ENCODE measurements at places on chromosomes 2 and 18.

DNA sequence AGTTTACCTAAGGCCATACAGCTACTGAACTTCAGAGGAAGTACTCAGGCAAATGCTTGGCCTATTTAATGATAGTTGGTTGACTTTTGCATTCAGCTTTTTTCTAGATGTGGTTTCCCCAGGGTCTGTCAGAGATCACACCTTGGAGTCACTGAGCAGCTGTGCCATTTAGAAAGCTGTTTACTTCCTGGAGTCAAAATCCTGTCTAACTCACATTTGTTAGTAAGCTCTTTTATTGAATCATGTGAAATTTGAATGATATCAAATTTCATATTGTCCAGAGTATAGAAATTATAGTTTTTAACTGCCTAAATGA is 7.6 kb upstream of the TRIB2 start:
- no peak for DNase-seq

GRCh38 chr18:49658823-49659404 is 97.1 kb downstream of the LIPG start:
- no peak for DNase-seq

- no peak for DNase-seq
Observed at GRCh38 chr18:2540575-2540974, 30.7 kb downstream of the METTL4 start.

GRCh38 chr2:222024932-222025880 is 273.6 kb downstream of the PAX3 start:
- peak; percentile 48 for DNase-seq

- DNase-seq: no peak
Observed at GRCh38 chr2:72077702-72078169, 69.9 kb downstream of the CYP26B1 start.

DNA sequence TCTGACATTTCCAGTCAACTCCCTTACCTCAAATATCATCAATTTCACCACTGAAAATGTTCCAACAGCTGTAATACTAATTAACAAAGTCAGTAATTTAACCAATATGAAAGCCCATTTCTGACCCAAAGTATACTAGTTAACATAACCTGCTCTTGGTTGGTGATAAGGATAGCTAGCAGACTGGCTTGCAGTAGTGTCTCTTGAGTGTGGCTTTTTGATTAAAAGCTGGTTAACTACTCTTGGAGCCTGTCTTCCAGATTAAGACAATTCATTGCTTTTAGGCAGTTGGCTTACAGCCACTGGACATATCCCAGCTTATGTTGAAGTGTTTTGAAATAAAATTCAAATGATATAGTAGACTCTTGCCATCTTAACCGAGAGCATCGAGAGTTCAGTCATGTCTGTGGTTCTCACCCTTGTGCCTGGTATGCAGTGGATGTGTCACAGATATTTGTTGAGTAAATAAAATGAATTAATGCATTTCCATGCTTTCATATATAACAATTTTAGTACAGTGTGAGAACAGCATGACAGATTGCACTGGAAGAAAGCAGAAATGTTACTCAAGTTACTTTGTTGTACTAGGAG is 158.1 kb downstream of the TANC1 start:
- DNase-seq: peak; percentile 98

GRCh38 chr18:59921384-59921891 is 21.6 kb downstream of the PMAIP1 start:
- DNase-seq: peak; percentile 77

DNA sequence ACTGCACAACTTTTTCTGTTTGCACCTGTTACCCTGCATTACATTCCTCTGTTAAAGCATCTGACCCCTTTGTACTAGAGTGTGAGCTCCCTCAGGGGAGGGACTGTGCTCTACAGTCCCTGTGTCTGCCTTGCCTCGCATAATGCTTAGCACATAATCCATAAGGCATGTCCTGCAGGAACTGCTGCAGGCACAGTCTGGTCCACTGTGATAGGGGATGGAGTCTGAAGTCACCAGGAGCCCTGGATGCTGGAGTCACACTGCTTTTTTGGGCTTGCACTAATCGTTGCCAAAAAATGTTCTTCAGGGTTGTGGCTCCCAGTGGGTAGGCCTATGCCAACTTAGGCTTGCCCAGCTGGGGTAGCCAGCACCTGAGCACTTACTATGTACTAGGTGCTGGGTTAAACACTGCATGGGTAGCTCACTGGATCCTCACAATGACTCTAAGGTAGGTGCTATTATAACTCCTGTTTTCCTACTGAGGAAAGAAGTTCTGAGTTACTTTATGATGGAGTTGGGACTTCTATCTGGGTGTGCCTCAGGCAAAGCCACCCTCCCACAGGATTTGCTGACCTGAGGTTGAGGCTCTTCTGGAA is 33.3 kb downstream of the COPS7B start:
- no peak for DNase-seq

DNA sequence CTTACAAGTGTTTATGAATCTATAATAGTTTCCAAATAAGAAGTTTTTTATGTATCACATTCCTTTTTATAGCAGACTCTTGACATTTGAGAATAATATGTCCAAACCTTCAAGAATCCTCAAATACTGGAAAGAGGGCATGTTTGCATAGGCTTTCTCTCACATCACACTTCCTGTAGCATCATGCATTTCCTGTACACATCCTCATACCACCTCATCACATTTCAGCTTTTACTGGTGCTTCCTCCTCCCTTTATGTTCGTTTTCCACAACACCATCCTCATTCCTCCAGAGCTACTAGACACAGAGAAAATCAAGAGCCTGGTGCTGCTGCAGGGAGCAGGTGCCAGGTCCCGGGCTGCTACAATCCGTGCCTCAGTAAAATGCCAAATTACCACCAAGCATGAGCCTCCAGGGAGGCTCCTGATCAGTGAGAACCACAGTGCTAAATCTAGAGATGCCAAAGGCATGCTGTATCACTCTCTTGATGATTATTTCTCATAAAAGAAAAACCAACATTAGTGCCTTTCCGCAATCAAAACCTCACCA is 137.7 kb upstream of the CYP1B1 start:
- no peak for DNase-seq

Measured in AG10803 (cell line).